Activated T-helper 1 cell treated with anti-CD3 and anti-CD28 coated beads, Interleukin-2, amount 50 U/mL, for 16 hours (primary cell): ENCODE measurements at places on chromosomes 2 and 18.

- no peak for DNase-seq
These were observed 64.8 kb downstream of the NPPC start for GRCh38 chr2:231861288-231861931.

GRCh38 chr2:106113361-106113966, 80.6 kb downstream of the UXS1 start:
- no peak for DNase-seq

DNA sequence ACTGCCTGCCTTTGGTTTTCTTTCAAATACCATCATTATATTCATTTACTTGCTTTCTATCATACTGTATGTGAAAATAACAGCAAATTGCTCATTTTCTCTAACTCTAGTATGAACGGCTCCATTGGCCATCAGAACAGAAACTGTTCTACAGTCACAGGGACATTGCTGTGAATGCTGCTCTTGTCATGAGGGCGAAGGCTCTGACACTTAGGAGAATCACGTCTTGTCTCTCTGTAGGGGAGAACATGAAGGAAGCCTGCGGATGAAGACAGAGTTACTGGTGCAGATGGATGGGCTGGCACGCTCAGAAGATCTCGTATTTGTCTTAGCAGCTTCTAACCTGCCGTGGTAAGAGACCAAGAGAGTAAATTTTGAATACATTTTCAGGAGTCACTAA, 41.7 kb upstream of the ELOA2 start:
- no peak for DNase-seq

- DNase-seq: no peak
These were observed 33.9 kb downstream of the MBP start for GRCh38 chr18:77098538-77099174.

- DNase-seq: no peak
These were observed 36.6 kb upstream of the METAP1D start for GRCh38 chr2:171963198-171963597.

- DNase-seq: no peak
These were observed 21.0 kb upstream of the GLS start for GRCh38 chr2:190859347-190860297.

DNA sequence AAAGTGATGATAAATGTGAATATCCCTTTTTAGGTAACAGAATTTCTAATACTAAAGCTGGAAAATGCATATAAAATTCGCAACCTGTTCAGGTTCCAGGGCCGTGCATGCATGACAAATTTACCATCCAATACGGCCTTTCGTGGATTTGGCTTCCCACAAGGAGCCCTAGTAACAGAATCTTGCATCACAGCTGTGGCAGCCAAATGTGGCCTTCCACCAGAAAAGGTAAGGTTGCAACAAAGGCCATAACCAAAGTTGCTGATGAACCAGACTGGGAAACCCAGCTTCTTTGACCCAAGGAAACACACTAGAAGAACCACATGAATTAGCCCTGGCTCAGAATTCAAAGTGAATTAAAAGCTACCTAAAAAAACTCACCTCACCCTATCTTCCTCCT, 49.6 kb upstream of the BZW1 start:
- no peak for DNase-seq

- no peak for DNase-seq
These were observed 179.5 kb downstream of the PPP1R1C start for GRCh38 chr2:182165202-182165601.

DNA sequence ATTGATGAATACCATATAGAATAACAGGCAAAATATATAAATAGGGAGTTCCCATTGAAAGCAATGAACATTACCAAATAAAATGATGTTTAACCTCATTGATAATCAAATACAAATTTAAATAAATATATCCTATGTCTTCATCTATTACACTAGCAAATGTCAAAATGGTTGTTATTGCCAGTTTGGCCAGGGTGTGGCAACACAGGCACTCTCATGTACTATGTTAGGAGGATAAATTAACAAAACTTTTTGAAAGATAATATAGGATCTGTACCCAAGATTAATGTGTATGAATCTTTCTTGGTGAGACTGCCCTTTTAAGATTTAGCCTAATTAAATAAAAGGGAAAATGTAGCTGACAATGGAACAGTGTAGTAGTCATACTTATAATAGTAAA, 659.3 kb downstream of the ERBB4 start:
- no peak for DNase-seq

- DNase-seq: no peak
These were observed 156.2 kb upstream of the CELF4 start for GRCh38 chr18:37721544-37722522.
